ENCODE measurements at places on chromosomes 2 and 18.

DNA sequence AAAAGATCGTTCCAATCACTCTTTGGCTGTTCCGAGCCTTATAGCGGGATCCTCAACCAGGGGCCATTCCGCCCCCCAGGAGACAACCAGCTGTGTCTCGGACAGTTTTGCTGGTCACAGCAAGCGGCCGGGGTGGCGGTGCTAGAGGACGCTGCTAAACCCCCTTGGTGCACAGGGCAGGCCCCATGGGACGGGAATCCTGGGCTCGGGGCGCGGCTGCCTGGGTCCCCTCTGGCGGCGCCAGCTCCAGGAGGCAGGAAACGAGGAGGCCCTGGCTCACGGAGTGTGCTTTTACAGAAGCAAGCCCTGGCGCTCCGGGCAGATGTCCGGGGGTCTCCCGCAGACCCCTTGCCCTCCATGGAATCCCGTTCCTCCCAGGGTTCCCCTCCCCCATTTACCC is 22.1 kb downstream of the SCYGR8 start:
- DNase-seq, result no peak

GRCh38 chr2:43289331-43289730 is 62.9 kb upstream of the ZFP36L2 start:
- DNase-seq, result no peak

DNA sequence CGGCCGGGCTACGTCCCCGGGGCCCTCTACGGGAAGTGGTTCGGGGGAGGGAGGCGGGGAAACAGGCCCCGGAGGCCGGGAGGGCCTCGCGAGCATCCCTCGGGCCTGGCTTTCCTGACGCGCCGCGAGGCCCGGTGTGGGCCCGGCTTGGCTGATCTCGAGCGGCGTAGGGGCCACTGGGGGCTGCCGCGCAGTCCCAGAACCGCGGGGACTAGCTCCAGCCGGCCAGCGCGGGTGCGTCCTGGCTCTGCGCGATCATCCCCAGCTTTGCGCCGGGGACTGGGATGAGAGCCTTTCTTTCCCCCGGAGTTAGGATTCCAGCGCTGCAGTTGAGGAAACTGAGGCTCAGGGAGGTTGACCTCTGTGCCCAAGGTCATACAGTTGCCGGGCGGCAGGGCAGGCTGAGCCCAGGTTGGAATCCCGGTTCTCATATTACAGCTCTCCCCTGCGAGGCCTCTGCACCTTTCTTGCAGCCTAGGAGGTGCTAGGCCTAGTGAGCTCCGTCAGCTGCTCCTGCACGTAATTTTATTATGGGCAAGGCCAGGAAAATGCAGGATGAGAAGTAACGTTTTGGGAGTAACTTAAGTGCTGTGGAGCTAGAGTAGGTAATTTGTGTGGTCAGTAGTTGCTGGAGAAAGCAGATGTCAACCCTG is 501 bp downstream of the LPIN1 start:
- peak; percentile 36 for DNase-seq

DNA sequence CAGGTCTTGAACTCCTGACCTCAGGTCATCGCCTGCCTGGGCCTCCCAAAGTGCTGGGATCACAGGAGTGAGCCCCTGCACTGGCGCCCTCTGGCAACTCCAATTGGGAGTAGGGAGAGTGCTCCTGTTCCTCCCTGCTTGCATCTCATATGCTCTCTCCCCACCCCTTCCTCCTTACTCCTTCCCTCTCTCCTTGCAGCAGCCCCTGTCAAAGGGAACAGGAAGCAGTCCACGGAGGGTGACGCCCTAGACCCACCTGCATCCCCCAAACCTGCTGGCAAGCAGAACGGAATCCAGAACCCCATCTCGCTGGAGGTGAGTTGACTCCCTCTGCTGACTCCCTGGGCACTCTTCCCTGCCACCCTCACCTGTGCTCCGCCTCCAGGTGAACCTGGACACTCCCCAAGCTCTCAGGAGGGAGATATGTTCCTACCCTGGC is 10.7 kb downstream of the ARID5A start:
- DNase-seq, result no peak

DNA sequence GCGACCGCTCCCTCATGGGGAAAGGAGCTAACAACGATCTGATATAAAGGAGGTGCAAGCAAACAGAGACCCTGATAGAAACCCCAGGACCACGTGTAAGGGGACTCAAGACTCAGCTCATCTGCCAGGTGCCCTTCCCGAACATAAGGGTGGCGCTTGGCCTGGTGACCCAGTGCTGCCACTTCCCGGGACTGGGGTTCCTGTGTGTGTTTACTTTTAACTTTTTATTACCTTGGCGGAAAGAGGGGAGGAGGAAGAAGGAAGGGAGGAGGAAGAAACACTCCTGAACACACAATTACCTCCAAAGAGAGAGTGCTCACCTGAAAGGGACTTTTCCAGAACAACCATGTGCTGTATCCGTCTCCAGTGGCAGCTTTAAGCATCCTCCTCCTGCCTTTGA is 56.5 kb upstream of the EDAR start:
- no peak for DNase-seq

- no peak for DNase-seq
These were observed 140.5 kb downstream of the ALK start for GRCh38 chr2:29780906-29781305.

- DNase-seq, result no peak
These were observed 14.0 kb downstream of the SCN2A start for GRCh38 chr2:165253178-165253577.

GRCh38 chr2:234682492-234683228 is 185.8 kb upstream of the ARL4C start:
- DNase-seq, result no peak

GRCh38 chr2:168526641-168527040 is 70.6 kb downstream of the CERS6 start:
- no peak for DNase-seq

- DNase-seq, result no peak
These were observed 771.7 kb upstream of the SALL3 start for GRCh38 chr18:78207942-78208341.

GRCh38 chr2:74528600-74529356 is 728 bp downstream of the AUP1 start:
- peak; percentile 34 for DNase-seq

DNA sequence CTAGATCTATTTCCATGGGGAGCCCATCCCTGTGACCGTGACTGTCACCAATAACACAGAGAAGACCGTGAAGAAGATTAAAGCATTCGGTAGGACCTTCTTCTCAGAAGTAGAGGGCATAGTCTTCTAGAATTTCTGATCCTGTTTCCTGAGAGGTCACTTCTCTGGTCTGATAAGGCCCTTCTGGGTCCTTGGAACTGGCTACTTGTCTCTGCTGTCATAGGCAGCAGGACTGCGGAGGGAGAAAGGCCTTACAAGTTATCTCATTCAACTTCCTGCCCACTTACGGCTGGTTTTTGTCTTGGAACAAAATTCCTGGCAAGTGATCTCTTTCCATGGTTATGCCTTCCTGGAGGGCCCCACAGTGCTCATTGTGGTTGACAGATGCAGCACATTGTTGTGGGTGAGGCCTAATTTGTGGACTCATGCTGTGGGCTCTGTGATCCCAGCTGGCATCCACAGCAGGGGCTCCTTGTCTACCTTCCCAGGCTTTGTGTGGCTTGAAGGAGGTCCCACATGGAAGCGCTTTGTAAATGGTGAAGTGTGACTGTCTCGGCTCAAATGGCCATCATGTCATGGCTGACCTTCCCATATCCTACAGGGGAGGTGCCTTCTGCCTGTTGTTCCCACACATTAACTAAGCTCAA is 22.0 kb downstream of the SAG start:
- no peak for DNase-seq

- no peak for DNase-seq
These were observed 14.6 kb downstream of the STRADB start for GRCh38 chr2:201466050-201466675.

GRCh38 chr18:34857320-34857719 is 147.2 kb downstream of the DTNA start:
- DNase-seq, result no peak

GRCh38 chr2:190031969-190032618 is 30.4 kb downstream of the MSTN start:
- no peak for DNase-seq

GRCh38 chr2:54960164-54960563 is 90.1 kb downstream of the RTN4 start:
- no peak for DNase-seq

GRCh38 chr2:102686479-102687439 is 67.4 kb downstream of the SLC9A2 start:
- DNase-seq, result no peak

- no peak for DNase-seq
These were observed 18.1 kb upstream of the DNAH7 start for GRCh38 chr2:196086517-196087368.

GRCh38 chr2:48134704-48135103 is 228.4 kb upstream of the FBXO11 start:
- DNase-seq, result no peak

- DNase-seq, result no peak
These were observed 57.8 kb downstream of the RBKS start for GRCh38 chr2:27832396-27832795.

GRCh38 chr2:71952572-71953188 is 195.0 kb downstream of the CYP26B1 start:
- DNase-seq, result no peak

All from stimulated activated naive CD8-positive, alpha-beta T cell treated with anti-CD3 and anti-CD28 coated beads, Interleukin-15, Interleukin-2, amounts not matched to agents 100 U/mL and 50 U/mL, for 24 hours (primary cell).